ENCODE measurements at places on chromosomes 12 and 14.

DNA sequence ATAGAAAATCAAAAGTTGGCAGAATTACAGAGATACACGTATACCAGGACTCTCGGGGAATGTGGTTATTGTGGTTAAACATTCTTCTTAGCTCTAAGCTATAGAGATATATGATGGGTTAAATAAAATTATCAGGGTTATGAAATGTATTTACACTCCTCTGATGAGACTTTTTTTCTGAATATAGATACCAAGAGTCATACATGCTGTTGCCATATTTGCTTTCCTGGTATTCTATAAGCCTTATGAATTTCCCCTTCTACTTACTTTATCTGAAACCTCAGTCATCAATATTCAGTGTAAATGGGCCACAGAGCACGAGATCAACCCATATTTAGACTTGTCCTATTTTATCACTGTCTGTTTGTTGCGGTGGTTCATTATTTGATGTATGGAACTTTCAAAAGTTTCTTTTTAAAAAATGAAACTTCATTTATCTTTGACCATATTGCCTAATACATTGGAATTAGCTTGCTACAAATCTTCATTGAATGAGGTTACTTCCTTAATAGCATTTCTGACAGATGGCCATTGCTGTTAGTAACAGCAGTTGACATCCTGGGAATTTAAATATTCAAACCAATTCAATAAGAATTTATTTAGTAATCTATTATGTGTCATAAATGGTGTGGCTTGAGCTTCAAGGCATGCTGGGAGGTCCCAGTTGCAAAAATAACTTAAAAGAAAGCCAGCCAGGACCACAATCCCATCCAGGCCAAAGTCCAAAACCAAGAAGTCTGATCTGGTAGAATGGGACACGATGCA, 393.5 kb downstream of the PCNX1 start:
- no peak for DNase-seq

- no peak for DNase-seq
Observed at GRCh38 chr12:5577211-5577612, 145.3 kb downstream of the NTF3 start.

GRCh38 chr12:95522692-95523091, 28.6 kb downstream of the USP44 start:
- no peak for DNase-seq

GRCh38 chr12:122096591-122097149, 18.1 kb downstream of the MLXIP start:
- no peak for DNase-seq

DNA sequence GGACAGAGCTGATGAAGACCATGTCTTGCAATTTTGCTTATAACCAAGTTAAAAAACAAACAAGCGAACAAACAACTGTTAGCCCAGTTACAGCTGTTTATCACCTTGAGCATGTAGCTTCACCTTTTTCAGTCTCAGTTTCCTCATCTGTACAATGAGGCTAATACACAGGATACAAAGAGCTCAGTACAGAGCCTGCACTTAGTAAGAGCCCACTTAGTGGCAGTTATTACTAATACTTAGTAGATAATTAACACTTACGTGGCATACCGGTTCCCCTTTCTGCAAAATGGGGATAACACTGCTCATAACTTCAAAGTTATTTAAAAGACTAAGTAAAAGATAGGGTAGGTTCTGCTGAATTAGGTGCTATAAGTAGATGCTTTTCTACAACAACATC, 228.0 kb downstream of the MON2 start:
- no peak for DNase-seq

- no peak for DNase-seq
Observed at GRCh38 chr14:56131004-56131864, 13.0 kb downstream of the PELI2 start.

DNA sequence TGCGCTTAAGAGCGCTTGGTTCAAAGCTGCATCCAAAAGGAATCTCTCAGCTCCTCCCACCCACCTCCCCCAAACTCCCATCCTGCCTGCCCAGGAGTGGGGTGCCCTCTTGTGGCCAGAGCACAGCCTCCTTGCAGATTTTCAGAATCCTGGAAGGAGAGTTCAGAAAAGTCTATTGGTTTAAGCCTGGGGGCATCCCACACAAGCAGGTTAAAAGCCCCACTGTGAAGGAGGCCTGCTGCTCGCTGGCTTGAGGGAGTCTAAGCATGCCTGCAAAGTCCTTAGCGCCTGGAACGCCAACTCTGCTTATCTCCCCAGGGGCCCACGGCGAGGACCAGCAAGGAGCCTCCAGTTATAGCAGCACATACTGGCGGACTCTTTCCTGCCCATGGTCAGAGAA, 297.1 kb downstream of the KSR2 start:
- DNase-seq: no peak

GRCh38 chr12:11725686-11726085, 76.2 kb downstream of the ETV6 start:
- no peak for DNase-seq

GRCh38 chr14:94334872-94335271, 11.7 kb upstream of the SERPINA6 start:
- no peak for DNase-seq

DNA sequence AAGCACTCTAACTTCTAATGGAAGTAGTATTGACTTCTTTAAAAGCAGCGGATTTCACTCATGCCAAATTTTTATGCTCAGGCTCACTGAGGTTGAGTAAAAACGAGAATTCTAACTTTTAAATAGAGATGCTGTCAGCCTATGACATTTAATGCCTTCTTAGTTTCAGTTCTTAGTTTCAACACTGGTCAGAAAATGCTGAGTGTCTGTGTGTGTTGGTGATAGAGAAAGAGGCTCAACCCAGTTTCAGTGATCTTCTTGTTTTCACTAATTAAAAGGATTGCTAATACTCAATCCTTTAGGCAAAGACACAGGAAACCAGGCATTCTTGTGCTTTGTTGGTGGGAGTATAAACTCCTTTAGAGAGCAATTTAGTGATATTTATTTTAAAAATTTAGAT, 31.0 kb downstream of the PEBP1 start:
- no peak for DNase-seq

- DNase-seq: no peak
Observed at GRCh38 chr14:26323869-26324268, 274.0 kb downstream of the NOVA1 start.

- no peak for DNase-seq
Observed at GRCh38 chr12:67239061-67239460, 30.1 kb upstream of the CAND1 start.

DNA sequence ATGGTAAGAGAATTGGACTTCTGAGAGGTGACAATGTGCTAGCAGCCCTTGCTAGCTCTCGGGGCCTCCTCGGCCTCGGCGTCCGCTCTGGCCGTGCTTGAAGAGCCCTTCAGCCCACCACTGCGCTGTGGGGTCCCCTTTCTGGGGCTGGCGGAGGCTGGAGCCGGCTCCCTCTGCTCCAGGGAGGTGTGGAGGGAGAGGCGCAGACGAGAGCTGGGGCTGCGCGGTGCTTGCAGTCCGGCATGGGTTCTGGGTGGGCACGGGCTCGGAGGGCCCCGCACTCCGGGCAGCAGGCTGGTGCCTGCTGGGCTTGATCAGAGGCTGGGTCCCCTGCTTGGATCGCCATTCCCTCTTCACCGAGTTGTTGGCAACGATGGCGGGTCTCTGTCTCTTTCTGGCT, 226.4 kb upstream of the AMIGO2 start:
- no peak for DNase-seq

All from GF-D8 (cell line).